ENCODE measurements at places on chromosomes 1 and 21. TPM values are rescaled to one million over a fixed set of nuclear protein-coding genes. Genes with fewer than 3 reads are reported as not detected.

- DNase-seq: no peak
These were observed 25.3 kb upstream of the SDC3 start for GRCh38 chr1:30933874-30934252.

- DNase-seq: no peak
These were observed 85.8 kb downstream of the UBR4 start for GRCh38 chr1:19124273-19124672.

DNA sequence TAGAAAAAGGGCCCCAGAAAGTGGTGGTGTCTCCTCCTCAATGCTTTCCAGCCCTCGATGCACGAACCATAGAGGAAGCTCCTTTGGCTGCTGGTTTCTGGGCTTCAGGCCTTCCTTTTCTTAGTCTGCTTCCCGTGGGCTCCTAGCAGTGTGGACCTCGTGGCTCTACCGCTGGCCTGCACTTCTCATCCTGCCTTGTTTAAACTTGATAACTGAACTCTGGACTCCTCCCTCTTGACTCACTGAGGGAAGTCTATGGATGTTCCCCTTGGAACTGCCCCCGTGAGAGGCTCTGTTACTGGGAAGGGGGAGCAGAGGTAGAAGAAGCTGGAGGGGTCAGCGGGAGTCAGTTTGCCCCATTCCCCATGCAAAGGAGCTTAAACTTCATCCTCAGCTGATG is 75.3 kb upstream of the WDR26 start:
- DNase-seq: no peak

DNA sequence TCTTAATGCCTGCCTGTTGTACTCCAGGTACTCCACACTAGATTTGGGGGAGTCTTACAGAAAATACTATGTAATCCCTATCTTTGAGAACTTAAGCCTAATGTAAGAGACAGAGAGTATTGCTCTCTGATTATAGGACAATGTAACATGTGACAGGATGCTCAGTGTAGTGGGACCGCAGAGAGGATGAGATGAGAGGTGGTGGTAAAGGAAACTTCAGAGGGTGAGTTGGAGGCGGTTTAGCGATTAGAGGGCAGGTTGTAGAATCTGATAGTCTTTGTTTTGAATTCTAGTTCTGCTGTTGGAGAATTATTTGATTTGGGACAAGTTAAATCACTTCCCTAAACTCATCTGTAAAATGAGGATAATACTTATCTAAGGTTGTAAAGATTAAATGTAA is 5.4 kb downstream of the SOAT1 start:
- DNase-seq: no peak

GRCh38 chr21:46144464-46145070 is 10.8 kb downstream of the FTCD start:
- no peak for DNase-seq

DNA sequence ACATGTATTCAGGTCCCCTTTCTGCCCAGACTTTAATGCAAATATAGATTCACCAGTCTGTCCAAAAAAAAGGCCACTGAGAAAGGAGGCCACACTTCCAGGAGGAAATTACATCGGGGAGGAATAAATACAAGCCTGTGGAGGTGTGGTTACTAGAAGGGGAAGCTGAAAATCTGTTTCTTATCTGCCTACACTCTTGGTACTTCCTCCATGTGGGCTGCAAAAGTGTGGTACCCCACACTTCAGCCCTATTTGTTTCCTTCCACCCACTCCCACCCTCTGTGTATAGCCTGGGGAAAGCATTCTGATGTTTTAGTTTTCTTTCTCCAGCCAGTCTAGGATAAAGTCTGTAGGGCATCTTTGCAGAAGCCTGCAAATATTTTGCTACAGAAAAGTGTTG is 38.4 kb downstream of the UTP25 start:
- DNase-seq: no peak

DNA sequence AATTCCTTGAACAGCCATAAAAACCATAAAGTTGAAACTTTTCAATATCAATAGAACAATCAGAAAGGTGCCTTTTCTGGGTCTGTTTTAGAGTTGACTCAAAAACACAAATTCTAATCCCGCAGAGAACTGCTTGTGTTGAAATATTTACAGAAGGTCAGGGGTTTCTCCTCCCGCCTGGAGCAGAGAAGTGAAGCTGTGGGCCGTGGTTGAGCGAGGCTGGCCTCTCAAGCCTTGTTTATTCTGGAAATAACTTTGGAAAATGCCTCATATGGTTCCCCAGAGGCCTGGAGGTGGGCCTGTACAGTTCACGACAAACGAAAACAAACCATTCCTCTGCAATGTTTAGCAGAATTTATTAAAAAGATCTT is 90.8 kb upstream of the ERRFI1 start:
- peak; percentile 77 for DNase-seq

DNA sequence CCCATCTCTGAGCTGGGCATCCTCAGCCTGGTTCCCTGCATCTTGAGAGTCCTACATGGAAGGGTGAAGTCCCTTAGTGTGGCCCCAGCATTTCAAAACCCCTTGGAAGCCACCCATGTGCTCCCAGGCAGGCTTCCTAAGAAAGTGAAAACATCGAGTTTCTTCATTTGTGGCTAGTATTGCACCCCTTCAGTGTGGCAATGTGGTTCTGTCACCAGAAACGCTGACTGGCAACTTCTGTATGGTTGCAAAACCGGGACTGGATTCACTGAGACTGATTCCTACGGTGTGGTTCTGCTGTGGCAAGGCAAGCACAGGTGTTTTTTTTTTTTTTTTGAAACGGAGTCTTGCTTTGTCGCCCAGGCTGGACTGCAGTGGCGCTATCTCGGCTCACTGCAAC is 9.0 kb upstream of the IFNGR2 start:
- no peak for DNase-seq

DNA sequence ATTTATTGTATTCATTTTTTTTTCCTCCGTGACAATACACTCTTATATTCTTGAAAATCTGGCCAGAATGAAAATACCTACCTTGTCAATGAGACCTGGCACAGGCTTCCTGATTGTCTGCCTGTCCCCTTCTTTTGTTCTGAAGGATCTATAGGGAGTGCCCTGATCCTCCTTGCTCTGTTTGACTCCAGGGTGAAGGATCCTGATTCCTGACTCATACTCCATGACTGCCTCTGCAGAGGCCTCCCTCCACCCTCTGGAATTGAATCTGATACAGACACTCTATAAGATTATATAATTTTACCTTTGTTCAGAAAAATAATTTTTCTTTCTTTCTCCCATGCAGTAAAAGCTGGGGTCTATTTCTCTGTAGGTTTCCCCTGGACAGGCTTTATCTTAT is 116.2 kb downstream of the HMCN1 start:
- DNase-seq: no peak

GRCh38 chr1:183205196-183205781 is 19.2 kb downstream of the LAMC2 start:
- DNase-seq: no peak

GRCh38 chr1:3359351-3359750 is 95.1 kb upstream of the ARHGEF16 start:
- DNase-seq: no peak

DNA sequence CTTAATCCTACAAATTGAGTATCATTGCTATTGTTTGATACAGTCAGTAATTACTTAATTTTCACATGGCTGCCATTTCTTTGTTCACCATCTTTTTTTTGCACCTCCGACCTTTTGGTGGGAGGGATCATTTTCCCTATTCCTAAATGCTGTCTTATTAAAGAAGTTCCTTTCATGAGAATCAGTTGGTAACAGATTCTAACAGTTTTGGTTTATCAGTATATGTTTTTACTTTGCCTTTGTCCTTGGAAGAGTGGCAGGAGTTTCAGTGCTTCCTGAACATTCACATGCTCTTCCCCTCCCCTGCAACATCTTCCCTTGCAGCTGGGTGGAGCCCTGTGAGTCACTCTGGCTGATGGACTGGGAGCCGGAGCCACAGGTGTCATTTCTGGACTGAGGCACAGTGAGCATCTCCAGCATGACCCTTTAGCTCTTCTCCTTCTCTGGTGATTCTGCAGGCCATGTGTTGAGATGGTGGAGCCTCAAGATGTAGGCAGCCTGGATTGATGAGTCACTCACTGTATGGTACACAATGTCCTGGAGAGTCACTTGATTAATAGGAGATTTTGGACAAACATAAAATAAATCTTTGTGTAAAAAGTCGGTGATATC is 217.7 kb downstream of the URB2 start:
- DNase-seq: peak; percentile 41

GRCh38 chr21:22280851-22281250 is 1282.6 kb downstream of the NCAM2 start:
- DNase-seq: no peak

DNA sequence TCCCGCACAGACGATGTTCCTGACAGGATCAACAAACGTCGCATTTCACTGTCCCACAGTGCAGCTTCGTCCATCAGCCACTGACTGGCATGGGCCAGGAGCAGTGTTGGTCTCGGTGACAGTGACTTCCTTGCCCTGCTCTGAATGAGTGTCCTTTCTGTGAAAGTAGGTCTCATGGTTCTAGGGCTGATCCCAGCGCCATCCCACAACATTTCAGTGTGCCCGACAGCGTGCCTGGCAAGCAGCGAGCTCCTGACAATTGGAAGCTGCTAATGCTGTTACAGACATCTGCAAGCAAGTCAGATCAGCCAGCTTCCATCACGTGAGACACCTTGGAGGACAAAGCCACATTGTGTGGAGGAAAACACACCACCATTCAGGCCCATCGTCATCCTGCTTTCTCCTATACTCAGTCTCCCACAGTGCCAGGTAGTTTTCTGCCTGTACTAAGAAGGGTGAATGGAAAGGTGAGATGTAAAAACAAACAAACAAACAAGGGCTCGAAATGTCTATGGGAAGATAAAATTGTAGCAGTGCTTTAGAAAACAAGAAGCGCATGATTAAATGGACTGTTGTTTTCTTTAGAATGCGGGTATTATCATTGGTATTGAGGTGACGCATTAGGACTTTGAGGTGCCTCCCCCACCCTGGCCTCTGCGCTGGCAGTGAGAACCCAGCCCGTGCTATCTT is 21.9 kb downstream of the ERRFI1 start:
- peak; percentile 27 for DNase-seq

GRCh38 chr21:26115899-26116298 is 54.7 kb downstream of the APP start:
- no peak for DNase-seq

DNA sequence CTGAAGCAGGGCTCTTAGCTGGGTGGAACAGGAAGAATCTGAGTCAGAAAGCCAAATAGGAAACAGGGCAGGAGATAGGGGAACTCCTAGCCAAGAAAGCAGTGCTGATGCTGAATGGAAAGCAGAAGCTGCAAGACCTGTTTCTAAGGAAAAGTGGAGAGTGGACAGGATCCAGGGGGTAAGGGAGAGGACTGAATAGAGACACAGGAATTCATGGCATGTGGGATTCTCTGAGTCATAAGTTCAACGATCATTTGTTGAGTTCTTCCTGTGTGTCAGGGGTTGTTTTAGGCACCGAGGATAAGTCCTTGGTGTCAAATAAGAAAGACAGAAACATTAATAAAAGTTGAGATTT is 153.8 kb upstream of the FGGY start:
- no peak for DNase-seq

DNA sequence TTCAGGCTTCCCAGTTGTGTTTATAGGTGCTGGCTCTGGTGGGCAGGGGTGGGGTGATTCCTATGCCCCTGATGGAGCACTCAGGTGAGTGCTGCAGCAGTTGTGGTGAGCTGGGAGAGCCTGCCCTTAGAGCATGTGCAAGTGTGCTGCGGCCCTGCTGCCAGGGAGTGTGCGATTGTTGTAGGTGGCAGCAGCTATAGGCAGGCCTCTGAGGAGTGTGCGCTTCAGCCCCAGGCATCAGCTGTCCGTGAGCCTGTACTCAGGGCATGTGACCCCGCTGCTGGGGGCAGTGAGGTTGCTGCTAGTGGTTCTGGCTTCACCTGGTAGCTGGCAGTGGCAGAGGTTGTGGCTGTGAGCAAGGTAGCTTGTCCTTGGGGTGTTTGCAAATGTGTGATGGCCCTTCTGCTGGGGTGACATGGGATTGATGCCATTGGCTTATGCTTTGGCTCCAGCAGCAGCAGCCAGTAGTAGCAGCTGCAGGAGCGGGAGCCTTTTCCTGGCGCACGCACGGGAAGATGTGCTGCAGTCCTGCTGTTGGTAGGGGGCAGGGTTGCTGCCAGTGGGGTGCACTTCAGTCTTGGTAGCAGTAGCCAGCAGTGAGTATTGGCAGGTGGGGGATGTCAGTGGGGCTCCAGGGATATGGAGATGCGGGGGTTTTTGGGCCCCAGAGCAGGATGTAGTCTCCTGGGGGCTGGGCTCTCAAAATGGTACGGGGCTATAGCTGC is 37.7 kb downstream of the SYCP1 start:
- DNase-seq: no peak

DNA sequence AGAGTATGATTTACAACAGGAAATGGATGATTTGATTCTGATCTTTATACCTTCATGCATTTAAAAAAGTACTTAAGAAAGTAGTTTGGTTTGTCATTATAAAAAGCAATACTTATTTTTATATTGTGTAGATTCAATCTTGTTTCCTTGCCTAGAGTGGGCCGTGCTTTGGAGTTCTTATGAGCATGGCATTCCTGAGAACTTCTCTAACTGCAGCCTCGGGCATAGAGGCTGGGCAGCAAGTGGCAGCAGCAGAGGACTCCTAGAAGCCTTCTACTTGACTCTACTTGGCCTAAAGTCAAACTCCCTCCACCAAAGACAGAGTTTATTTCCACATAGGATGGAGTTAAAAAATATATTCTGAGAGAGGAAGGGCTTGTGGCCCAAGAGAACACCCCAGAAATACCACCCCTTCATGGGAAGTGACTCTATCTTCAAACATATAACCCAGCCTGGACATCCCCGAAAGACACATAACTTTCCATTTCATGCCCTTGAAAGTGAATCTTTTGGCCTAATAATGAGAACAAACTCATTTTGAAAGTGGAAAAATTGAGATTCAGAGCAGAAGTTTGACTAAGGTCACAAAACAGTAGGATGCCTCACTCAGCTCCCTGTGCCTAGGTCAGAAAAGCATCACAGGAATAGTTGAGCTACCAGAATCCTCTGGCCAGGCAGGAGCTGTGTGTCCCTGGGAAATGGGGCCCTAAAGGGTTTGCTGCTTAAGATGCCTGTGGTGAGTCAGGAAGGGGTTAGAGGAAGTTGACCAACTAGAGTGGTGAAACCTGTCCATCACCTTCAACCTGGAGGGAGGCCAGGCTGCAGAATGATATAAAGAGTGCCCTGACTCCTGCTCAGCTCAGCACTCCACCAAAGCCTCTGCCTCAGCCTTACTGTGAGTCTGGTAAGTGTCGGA is at the start of gene IVL:
Gene IVL (plus strand): TSS at position 861 of the 916 bp plus-strand sequence. CDS start 1,252 bp downstream, outside the sequence.
- no peak for DNase-seq

GRCh38 chr1:234909307-234909810 is 219.3 kb downstream of the TOMM20 start:
- DNase-seq: no peak

GRCh38 chr1:65090406-65090805 is 57.6 kb upstream of the AK4 start:
- no peak for DNase-seq

GRCh38 chr1:204962742-204963632 is 80.0 kb upstream of the CNTN2 start:
- DNase-seq: no peak

GRCh38 chr1:117967477-117967876 is 37.9 kb downstream of the WDR3 start:
- DNase-seq: no peak

Gene GBP5
- total RNA-seq: 0.44 TPM

Gene TNFAIP8L2
- 0.88 TPM for total RNA-seq

Gene BARHL2
- not detected for total RNA-seq

Gene KRTAP13-2
- not detected for total RNA-seq

Gene RRAGC
- total RNA-seq: 20.0 TPM

Gene CALML6
- not detected for total RNA-seq

Gene CFAP107
- not detected for total RNA-seq

Gene LAX1
- total RNA-seq: not detected

Gene OR2M3
- not detected for total RNA-seq

Data from left ventricle myocardium inferior (tissue), 1 donor.